ENCODE measurements at places on chromosomes 4 and X.

DNA sequence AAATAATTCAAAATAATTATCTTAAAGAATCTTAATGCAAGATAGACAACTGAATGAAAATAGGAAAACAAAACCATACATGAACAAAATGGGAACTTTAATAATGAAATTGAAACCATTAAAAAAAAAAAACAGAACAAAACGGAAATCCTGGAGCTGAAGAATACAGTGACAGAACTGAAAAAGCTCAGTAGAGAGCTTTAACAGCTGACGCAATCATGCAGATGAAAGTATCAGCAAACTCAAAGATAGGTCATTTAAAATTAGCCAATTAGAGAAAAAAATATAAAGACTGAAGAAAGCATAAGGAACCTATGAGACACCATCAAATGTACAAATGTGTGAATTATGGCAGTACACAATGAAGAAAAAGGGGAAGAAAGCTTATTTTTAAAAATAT is 18.8 kb downstream of the SLC25A31 start:
- DNase-seq, result peak; percentile 3

GRCh38 chr4:61389640-61390039 is 189.5 kb downstream of the ADGRL3 start:
- no peak for DNase-seq

GRCh38 chr4:2365054-2365912 is 53.2 kb downstream of the ZFYVE28 start:
- DNase-seq, result no peak

DNA sequence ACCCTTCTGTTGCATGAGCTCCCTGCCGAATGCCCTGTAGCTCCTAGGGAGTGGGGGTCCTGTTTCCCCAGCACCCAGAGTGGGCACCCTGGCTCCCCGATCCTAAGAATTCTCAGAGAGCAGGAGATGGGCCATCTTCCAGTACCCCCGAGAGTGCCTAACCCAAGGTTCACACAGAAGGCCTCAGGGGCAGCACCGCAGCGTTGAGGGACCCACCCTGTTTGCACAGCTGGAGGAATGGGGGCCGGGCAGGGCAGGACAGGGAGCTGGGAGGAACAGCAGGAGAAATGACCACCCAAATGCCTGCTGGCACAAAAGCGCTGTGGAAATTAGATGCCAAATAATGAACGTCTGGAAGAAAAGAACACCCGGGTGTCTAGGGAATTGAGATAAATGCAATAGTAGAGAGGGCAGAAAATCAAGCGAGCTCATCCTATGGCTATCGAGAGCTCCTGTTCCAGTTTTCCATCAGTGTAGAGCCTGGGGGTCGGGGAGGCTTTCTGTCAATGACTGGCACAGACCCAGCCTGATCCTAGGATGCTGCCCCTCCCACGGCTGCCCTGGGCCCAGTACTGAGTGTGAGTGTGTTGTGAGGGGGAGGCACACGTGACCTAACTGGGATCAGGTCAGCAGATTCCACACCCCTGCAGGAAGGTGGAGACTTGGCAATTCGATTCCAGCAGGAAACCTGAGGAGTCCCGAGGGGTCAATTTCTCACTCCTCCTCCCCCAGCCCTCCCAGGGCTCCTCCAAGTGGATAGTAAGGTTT is 25.7 kb downstream of the SEPTIN6 start:
- DNase-seq, result no peak

GRCh38 chrX:66019974-66020373 is 19.9 kb downstream of the VSIG4 start:
- no peak for DNase-seq

DNA sequence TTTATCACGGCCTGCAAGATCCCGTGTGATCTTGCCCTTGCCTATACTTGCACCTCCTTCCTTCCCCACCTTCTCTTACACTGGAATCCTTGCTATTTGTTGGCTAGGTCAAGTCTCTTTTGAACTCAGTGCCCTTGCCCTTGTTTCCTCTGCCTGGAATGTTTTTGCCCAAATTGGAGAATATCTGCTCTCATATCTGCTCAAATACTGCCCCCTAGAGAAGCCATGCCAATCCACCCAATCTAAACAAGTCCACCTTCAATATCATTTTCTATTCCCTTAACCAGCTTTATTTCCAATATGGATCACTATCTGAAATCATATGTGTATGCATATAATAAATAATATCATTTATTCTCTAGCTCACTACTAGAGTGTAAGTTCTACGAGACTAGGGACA is 1044.2 kb upstream of the FTHL17 start:
- DNase-seq, result no peak

GRCh38 chrX:106906361-106906760 is 3.2 kb upstream of the RIPPLY1 start:
- no peak for DNase-seq

DNA sequence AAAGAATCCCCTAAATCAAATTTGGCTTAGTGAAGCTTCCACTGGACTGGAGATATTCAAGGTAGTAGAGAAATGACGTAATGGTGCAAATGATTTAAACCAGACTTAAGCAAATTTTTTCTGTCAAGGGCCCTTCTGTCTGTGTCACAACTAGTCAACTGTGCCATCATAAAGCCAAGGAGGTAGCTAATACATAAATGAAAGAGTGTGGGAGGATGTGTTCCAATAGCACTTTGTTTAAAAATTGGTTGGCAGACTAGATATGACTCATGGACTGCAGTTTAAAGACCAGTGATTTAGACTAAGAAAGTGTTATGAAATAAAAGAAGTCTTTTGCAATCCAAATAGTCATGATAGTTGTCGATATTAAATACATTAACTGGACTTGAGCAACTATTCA is 24.3 kb upstream of the TEX13C start:
- DNase-seq, result peak; percentile 0

GRCh38 chr4:154622598-154622997 is 10.1 kb upstream of the FGG start:
- DNase-seq, result peak; percentile 23

- no peak for DNase-seq
Measured at GRCh38 chr4:170079981-170080380, 9.8 kb downstream of the AADAT start.

DNA sequence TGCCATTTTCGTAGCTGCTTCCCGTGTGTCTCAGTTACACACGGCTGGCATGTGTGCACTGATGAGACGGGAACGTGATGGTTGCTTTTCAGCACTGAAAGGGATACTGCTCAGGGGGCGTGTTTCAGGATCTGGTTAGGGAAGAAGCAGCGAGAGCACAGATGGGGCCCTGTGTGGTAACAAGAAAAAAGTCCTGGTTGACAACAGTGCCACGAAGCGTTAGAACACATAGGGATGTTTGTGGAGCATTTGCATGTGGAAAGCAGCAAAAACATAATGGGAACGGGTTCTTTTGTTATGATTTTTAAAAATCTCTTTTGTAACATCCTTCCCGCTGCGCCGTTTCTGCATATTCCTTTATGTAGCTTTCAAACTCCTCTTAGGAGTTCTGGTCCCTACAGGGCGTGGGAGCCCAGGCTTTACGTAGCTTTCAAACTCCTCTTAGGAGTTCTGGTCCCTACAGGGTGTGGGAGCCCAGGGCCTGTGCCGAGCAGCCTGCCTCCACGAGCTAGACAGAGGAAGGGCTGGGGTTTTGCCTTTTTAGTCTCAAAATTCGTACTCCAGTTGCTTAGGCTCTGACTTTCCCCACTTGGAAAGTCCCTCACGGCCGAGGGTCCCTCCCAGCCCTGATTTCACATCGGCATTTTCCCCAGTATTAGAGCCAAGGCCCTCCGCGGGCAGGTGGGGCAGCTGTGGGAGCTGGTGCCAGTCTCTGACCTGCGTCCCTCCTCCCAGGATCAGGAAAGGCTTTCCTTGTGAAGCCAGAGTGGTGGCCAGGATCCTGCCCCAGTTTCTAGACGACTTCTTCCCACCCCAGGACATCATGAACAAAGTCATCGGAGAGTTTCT is 11.0 kb upstream of the MSANTD1 start:
- no peak for DNase-seq

DNA sequence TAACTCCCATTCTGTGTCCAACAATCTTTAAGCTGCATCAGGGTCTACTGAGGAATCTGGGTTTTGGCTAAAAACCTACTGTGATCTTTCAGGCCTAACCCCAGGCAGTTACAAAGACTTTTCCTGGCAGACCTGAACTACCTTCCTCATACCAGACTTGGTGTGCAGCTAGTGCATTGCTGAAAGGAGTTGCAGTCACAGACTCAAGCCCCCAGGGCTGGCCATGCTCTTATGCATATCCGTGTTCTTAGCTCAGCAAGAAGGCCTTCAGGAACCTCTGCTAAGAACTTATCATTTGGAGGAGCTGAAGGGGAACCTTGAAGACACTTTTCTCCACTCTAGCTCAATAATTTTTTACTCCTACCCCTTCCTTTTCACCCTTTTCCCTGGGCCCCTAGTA is 147.5 kb downstream of the INPP4B start:
- no peak for DNase-seq

GRCh38 chrX:10769696-10770619 is 149.6 kb upstream of the MID1 start:
- no peak for DNase-seq

GRCh38 chr4:112003231-112003907 is 141.9 kb upstream of the FAM241A start:
- no peak for DNase-seq

DNA sequence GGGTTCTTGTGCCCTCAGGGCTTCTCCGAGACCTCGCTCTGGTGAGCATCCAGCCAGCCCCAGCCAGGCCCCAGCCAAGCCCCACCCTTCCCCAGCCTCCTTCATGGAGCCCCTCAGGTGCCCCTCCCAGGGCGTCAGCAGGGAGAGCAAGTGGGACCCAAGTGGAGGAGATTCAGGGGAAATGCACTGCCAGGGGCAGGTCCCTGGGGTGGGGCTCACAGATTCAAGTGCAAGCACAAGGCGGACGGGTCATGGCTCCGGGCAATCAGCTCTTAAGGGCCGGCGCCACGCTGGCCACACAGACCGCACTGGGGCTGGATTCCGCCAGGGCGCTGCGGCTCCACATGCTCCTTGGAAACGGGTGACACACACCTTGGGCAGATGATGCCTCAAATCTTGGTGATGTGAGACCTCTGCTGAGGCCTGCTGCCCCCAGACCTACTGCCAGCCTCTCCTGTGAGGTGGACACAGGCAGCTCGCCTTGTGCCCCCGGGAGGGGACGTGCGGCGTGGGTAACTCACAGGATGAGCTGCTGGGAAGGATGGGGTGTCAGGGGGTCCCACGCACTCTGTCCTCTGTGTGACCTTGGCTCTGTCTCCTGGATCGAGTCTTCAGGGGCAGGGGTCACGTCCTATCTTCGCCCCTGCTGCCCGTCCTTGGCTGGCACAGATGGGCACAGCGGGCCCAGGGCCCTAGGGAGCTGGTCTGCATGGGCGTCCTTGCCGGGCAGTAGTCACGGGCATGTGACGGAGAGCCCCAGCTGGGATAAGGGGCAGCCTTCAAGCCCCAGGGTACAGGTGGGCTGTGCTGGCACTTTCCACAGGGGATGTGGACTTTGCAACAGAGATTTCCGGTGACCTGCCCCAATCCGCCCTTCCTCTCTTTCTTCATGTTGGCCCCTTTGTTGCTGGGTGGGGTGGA is 17.1 kb downstream of the NAT8L start:
- no peak for DNase-seq

DNA sequence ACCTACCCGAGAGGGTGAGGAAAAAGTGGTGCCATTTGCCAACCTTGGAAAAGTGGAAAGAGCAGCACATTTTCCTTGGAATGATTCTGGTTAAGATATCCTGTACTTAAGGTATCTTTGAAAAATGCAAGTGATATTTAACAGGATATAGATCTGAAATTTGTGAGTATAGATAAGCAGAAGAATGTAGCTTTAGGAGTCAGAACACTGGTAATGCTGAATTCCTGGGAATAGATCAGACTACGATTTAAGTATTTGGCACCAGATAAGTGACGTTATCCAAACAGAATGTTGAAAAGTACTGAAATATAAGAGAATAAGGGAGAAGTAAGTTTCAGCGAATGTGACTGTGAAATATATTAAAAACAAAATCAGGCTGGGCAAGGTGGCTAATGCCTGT is 210.1 kb downstream of the PCDH7 start:
- no peak for DNase-seq

Data from inflammatory macrophage treated with lipopolysaccharide for 4 hours (primary cell).